ENCODE measurements at places on chromosomes 7 and 10. TPM values are rescaled to one million over a fixed set of nuclear protein-coding genes. Genes with fewer than 3 reads are reported as not detected.

The CDCA7L gene
- 44.3 TPM for total RNA-seq

The ANKRD7 gene
- total RNA-seq = not detected

The CNNM1 gene
- 0.24 TPM for total RNA-seq

The PDK4 gene
- total RNA-seq = not detected

The SEC31B gene
- 70.2 TPM for total RNA-seq

Data from naive thymus-derived CD4-positive, alpha-beta T cell (primary cell).